ENCODE measurements at places on chromosomes 11 and 22.

DNA sequence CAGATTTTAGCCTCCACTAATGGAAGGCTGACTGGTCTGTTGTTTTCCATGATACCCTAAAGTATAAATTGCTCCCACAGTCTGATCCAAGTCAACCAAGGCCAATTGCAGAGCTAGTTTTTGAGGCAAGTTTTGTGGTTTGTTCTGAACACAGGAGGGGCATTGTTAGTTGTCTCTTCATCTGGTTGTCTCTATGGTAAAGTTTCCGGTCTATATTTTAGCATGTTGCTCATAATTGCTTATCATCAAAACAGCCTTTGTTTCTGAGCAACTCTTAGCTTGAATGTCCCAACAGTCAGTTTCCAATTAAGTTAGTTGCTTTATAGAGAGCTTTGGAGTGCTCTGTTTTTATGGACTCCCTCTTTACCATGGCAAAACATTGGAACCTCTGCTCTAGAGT, 217.6 kb upstream of the CARD18 start:
- DNase-seq: no peak

GRCh38 chr11:128540469-128540868, 46.9 kb downstream of the ETS1 start:
- no peak for DNase-seq

- no peak for DNase-seq
Measured at GRCh38 chr22:50153056-50153755, 17.3 kb upstream of the PANX2 start.

DNA sequence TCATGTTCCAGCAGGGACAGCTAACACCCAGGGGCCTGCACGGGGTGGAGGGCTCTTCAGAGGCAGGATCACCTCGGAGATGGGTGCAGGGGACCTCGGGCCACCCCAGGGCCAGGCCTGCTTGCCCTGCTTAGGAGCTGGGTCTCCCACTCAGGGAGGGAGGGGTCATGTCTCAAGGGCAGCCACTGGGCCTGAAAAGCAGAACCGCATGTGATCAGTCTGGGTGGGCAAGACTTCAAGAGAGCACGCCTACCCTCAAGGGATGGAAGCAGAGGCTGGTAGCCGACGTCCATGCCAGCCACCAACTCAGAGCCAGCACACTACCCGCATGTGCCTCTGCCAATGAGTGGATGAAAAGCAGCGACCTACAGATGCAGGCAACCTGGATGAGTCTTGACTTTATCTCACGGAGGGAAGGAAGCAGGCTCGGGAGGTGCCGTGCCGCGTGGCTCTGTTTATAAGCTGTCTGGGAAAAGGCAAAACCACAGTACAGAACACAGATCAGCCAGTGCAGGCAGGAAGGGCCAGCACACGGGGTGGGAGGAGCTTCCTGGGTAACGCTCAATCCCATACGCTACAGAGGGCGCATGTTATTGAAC, 16.0 kb downstream of the TBX1 start:
- no peak for DNase-seq

- DNase-seq: no peak
Measured at GRCh38 chr22:26617271-26618199, at the start of gene CRYBB1. Gene CRYBB1, minus strand, starts transcription at chr22:26618027. Its CDS starts 1,708 bp downstream, at chr22:26616319.

- no peak for DNase-seq
Measured at GRCh38 chr11:57815476-57815875, 53.9 kb downstream of the CTNND1 start.

DNA sequence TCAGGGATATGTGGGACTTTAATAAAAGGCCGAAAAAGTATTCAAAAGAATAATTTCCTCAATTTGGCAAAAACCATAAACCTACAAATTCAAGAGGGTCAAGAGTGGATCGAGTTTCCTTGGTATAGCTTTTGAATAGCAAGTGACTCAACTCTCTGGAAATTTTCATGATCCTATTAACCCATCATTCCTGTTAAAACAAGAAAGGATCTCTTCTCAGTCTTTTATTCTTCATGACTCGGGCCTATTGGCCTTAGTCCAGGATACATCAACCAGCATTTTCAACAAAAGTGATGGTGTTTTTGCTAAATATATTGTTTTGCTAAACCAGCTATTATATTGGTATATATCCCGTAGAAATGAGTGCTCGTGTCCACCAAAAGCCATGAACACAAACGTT, 110.3 kb downstream of the ATXN10 start:
- no peak for DNase-seq

DNA sequence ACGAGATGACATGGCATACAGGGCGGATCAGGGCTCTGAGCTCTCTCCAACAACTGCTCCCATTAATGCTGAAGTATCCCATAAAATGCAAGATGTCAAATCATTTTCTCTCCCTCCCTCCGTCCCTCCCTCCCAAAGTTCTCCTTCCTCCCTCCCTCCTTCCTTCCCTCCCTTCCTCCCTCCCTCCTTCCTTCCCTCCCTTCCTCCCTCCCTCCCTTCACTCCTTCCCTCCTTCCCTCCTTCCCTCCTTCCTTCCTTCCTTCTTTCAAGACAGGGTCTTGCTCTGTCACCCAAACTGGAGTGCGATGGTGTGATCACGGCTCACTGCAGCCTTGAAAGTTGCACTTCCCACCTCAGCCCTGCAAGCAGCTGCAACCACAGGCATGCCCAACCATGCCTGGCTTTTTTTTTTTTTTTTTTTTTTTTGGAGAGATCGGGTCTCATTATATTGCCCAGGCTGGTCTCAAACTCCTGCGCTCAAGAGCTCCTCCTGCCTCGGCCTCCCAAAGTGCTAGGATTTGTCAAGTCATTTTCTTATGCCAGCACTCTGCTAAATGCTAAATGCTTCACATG, 38.2 kb downstream of the TXN2 start:
- no peak for DNase-seq

GRCh38 chr11:116931206-116931953, 94.0 kb upstream of the APOA1 start:
- peak; percentile 59 for DNase-seq

DNA sequence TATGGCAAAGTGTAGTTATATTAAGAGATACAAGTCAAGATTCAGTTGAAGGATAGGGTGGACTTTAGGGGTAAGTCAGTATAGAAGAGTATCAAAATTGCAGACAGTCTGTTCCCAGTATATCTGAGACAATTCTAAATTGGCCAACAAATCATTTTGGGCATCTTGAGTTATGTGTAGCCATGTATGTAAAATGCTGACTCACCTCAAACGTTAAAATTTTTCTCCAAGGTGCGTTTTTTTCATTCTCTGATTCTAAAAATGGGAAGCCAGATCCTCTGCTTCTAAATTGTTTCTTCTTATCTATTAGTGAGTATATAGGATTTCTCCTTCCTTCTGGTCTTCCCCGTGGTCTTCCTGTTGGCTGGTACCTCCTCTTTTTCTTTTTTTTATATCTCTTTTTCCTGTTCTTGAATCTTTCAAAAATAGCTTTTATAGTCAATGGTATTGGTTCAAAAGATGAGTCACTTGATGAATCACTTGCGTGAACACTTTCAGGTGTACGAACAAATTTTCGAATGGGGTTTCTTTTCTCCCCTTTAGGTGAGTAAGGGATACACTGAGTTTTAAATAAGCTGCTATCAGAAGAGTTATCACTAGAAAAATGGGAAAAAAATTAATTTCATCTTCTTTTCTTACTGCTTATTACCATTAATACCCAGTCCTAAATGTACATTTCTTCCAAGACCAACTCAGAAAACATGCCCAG, 3.2 kb downstream of the TAF1D start:
- peak; percentile 23 for DNase-seq

GRCh38 chr11:116507016-116507415, 265.8 kb downstream of the BUD13 start:
- no peak for DNase-seq

DNA sequence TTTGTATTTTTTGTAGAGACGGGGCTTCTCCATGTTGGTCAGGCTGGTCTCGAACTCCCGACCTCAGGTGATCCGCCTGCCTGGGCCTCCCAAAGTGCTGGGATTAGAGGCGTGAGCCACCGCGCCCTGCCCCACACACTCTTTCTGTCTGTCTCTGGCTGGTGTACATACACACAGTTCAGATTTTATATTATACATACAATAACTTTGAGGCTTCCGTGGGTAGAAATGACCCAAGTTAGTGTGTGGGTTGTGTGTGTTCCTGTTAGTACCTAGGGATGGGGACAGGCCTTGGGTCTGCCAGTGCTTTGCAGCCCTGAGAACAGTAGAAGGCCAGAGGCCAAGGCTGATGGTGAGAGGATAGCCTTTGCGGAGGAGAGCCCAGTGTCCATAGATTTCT, 2.8 kb downstream of the ZBTB16 start:
- no peak for DNase-seq

DNA sequence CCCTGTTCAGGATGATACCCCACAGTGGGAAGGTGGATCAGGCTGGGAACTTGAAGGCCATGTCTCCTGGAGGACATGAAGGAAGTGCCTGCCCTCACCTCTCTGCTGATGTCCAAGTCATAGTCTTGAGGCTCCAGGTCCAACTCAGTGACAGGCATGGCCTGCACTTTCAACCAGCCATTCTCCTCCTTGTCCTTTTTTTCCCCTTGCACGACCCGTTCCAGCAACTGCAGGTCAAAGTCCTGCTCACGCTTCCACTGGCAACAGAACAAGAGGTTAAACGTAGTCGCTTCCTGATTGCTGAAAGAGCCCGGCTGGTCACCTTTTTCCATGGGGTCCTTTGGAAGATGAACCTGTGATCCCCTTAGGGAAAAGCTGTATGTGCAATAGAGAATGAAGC, 47.7 kb downstream of the C11orf58 start:
- DNase-seq: no peak

DNA sequence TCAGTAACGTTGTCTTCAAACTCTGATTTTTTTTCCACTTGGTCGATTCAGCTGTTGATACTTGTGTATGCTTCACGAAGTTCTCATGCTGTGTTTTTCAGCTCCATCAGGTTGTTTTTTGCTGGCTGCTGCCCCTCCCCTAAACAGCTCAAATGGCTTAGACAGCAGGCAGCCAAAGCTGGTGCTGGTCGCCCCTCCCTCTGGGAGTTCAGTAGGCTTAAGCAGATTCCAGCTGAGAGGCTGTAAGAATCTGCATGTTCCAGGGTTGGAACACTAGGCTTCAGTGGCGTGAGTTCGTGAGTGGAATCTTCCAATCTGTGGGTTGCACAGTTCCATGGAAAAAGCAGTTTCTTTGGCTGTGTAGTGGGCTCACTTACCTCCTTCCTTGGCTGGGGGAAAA, 10.3 kb upstream of the FIBIN start:
- DNase-seq: no peak

GRCh38 chr11:119248750-119249670, 42.9 kb downstream of the CBL start:
- no peak for DNase-seq

DNA sequence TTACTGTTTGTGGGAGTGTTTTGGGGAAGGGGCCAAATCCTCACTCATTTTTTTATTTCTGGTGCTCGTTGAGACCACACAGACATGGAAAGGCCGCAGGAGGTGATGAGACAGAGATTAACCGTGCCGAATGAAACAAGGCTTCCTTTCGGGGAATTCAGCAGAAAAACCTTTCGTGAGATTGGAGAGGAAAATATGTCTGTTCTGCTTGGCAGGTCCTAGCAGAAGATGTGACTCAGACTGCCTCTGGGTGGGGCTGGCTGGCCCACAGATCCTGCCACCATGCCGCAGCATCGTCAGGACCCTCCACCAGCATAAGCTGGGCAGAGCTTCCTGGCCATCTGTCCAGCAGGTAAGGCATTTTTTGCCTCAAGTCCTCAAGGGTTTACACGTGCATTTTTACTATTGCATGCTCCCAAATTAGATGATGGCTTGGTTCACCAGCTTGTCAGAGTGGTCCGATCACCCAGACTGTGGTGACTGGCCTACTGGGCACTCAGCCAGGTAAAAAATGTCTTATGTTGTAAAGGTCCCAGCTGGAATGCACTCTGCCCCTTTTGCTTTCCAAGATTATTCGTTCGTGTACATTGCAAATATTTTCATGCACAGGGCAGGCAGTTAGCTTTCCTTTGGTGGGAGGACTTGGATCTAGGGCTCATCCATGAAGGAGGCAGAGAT, 1.5 kb downstream of the DDB2 start:
- peak; percentile 58 for DNase-seq

- DNase-seq: peak; percentile 70
Measured at GRCh38 chr11:2443881-2444820, at the start of gene TRPM5. Gene TRPM5, minus strand, starts transcription at chr11:2444514. Its CDS starts 21,478 bp downstream, at chr11:2423036.

Data from CD4-positive, alpha-beta T cell treated with Interleukin-6 at 100 ng/mL for 8 hours (primary cell).